Fibroblast of the aortic adventitia (primary cell): ENCODE measurements at places on chromosomes 13 and 19. TPM values are rescaled to one million over a fixed set of nuclear protein-coding genes. Genes with fewer than 3 reads are reported as not detected.

Gene RDH8
- not detected in 2 replicates for total RNA-seq

Gene HTR2A
- 0.82 and 6.0 TPM in 2 replicates for total RNA-seq

Gene LAIR2
- total RNA-seq, result not detected in 2 replicates

Gene C19orf67
- 0.27 TPM in 1 of 2 replicates, not detected in the other for total RNA-seq

Gene APOC4
- total RNA-seq, result not detected in 2 replicates

Gene ZNF547
- 2.5 and 4.1 TPM in 2 replicates for total RNA-seq
